ENCODE measurements at places on chromosomes 1 and 21.
A peak's percentile ranks its signal among the peaks of the same experiment; 100 is the strongest.

DNA sequence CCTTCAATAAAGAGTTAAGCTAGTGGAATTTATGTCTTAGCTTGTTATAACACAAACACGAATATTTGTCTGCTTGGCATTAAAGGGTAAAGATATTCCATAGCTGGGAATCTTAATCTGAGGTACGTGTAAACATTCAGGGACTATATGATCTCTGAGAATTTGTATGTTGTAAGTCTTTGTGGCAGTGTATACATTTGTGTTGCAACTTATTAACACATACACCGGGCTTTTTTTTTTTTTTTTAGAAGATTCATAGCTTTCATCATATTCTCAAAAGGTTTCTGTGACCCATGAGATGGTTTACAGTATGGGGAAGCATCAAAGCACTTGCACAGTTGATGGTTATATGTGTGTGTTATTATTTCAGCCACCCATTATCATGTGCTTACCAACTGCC is 3.0 kb downstream of the GGPS1 start:
- no peak for DNase-seq

DNA sequence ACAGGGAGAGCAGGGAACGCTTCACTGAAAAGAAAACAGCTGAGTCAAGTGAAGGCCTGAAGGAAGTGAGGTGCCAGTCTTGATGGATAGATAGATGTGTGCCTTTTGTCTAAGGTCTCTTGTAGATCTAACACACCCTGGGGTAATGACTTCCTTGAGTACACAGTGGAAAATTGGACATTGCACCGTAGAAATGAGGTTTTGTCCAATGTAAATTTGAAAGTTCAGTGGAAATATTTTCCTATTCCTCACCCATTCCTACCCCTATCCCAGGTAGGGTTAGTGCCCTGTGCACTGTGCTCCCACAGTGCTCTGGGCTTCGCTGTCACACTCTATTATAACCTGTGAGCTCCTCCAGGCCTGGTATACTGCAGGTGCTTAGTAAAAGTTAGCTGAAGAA is 24.3 kb downstream of the ZMYND12 start:
- DNase-seq: no peak

DNA sequence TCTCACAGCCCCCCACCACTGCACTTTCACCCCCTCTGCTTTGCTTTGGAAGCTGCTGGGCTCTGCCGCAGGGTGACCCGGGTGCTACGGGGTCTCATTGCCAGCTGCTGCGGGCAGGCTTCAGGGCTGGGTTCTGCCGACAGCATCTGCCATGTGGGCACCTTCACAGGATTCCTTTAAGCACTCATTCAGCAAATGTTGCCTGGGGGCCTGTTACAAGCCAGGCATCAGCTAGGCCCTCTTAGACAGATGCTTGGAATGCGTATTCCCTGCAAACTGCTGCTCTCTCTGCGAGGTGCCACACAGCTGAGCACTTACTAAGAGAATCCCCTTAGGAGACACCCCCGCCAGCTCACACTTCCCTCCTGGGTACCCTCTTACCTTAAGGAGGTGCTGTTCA is 29.2 kb downstream of the COL16A1 start:
- no peak for DNase-seq

GRCh38 chr1:105437847-105438246 is 1618.6 kb upstream of the PRMT6 start:
- DNase-seq: no peak

GRCh38 chr1:212668477-212668876 is 31.2 kb downstream of the BATF3 start:
- no peak for DNase-seq

GRCh38 chr1:240630409-240630808 is 18.5 kb upstream of the GREM2 start:
- DNase-seq: no peak

DNA sequence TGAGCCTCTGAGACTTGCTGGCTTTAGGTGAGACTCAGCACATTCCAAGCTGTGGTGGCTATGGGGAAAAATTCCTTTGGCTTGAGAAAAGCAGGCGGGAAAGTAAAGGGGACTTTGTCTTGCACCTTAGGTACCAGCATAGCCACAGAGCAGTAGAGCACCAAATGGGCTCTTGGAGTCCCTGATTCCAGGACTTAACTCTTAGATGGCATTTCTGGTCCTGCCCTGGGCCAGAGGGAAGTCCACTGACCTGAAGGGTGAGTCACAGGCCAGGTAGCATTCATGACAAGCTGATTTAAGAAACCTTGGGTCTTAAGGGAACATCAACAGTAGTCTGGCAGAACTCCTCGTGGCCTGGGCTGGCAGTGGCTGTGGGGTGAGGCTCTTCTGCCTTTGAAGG is 344.7 kb downstream of the DUSP10 start:
- no peak for DNase-seq

DNA sequence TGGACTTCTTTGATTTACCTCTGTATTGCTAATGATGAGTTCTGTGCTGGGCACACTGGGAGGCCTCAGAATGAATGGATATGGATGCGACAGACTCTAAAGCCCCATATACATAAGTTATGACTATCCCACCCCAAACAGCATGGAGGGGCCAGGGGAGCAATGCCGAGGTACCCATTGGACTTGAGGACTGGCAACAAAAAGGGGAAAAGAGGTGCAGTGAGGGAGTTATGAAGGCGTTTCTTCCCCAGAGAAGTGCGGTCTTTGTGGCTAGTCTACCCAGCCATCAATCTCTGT is 15.2 kb upstream of the CDCA8 start:
- DNase-seq: no peak

- no peak for DNase-seq
Observed at GRCh38 chr1:53334312-53334711, 6.4 kb upstream of the LRP8 start.

GRCh38 chr1:23376890-23377811 is 7.5 kb upstream of the ZNF436 start:
- no peak for DNase-seq

- DNase-seq: no peak
Observed at GRCh38 chr1:30345491-30346130, 377.8 kb downstream of the MATN1 start.

DNA sequence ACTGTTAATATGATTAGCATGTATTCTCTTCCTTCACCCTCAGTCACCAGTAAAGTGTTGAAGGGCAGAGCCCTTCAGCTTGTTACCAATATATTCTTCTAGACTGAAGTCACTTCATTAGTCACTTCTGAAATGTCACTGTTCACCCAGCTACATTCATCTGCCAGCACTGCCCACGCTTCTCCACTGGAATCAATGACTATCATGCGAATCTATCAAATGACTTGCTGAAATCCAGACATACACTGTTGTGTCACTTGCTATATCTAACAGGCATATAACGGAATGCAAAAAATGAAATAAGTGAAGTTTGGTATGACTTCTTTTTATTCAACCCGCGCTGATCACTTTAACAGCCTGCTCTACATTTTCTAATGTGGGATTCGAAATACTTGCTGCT is 16.1 kb downstream of the FH start:
- DNase-seq: no peak

DNA sequence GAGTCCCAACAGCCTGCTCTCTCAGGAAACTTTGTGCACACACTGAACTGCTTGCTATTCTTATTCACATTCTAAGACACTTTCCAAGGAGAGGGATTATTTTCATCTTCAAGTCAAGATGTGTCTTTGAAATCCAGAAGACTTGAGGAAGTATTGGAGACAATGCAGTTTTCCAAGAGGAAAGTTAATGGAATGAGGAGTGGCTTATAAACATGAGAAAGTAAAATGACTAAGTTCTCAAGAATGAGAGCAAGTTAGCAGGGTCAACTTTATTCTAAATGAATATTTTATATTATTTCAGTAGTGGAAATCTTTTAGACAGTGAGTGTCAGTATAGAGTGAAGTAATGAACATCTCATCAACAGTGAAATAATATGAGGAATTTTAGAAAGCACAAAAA is 1239.3 kb downstream of the MRPL39 start:
- DNase-seq: no peak

- DNase-seq: no peak
Observed at GRCh38 chr1:69388044-69388443, 179.7 kb upstream of the LRRC7 start.

- no peak for DNase-seq
Observed at GRCh38 chr1:26894263-26894662, 4.2 kb upstream of the GPN2 start.

- no peak for DNase-seq
Observed at GRCh38 chr1:12528021-12528852, 89.8 kb downstream of the DHRS3 start.

DNA sequence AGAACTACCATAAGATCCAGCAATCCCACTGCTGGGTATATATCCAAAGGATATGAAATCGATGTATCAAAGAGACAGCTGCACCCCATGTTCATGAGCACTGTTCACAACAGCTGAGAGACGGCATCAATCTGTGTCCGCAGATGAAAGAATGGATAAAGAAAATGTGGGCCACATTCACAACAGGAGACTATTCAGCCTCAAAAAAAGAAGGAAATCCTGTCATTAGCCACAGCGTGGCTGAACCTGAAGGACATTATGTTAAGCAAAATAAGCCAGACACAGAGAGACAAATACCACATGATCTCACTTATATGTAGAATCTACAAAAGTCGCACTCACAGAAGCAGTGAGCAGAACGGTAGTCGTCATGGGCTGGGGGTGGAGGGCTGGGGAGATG is 99.2 kb upstream of the IFFO2 start:
- DNase-seq: no peak

DNA sequence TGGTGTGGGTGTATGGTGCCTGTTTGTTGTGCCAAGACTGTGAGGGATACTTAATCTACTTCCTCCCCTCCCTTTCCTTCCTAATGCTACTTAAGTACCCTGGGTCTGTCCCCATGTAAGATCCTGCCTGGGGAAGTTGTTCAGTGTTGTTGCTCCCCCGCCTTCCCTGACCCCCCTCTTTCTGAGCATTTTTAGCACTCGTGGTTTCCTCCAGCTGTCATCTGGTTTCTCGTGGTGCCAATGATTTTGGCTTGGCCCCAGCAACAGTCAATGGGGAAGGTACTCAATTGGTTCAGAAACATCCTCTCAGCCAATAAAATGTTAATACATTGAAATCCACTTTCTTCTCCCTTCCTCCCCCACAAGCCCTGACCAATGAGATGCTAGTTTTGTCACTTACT is 8.0 kb upstream of the B4GALT3 start:
- peak; percentile 75 for DNase-seq

DNA sequence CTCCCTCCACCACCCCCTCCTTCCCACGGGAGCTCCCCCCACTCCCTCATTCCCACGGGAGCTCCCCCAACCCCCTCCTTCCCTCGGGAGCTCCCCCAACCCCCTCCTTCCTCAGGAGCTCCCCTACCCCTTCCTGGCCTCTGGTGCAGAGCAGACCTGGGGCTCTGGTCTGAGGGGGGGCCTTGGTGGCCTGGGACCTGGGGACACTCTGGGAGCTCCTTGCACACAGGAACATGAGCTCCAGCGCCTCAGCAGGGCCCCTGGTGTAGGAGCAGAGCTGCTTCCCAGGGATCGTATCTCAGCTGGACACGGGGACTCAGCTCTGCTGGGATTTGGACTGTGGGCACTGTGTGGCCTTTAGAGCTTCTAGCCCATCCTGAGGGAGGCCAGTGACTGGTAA is 19.7 kb upstream of the PRSS38 start:
- DNase-seq: no peak

- no peak for DNase-seq
Observed at GRCh38 chr1:66729523-66729922, 22.7 kb upstream of the DYNLT5 start.

DNA sequence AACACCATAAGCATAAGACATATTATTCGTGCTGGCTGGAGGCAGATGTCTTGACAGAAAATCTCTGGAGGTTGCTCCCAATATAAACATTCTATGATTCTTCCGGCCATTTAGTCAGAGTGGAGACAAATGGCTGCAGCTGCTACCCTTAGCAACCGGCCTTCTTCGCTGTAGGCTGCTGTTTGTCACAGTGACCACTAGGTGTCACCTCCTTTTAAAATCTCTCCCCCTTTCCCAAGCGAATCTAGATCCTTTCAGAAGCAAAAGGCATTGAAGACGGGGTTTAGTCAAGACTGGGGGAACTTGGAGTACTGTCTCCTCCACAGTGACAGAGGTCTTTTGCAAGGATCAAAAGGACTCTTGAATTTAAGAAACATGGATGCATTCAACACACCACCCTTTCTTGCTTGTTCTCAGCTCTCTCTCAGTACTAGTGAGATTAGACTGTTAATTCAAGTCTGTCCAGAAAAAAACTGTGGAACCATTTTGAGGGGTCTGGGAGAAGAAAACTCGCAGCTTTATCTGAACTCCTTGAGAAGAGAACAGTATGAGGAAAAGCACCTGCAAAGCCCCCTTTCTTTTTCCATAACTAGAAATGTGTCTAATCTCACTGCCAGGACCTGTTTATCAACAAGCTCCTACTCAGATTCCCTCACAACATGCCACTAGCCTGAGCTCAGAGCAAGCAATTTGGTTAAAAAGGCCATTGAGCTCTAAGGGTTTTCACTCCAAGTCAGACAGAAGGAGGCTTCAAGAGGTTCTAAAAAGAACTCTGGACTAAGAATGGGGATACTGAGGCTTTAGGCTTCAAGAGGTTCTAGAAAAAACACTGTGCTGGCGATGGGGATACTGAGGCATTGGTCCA is 408.3 kb upstream of the PLXNA2 start:
- no peak for DNase-seq
